Muscle of leg (tissue), 16 donors: ENCODE measurements at places on chromosomes 13 and 19. TPM values are rescaled to one million over a fixed set of nuclear protein-coding genes. Genes with fewer than 3 reads are reported as not detected.

CTXN1 gene
- polyA plus RNA-seq, result 4.7 TPM

IFNL4 gene
- not detected for polyA plus RNA-seq

CEACAM16 gene
- polyA plus RNA-seq, result 0.58 TPM

WTIP gene
- 16.5 TPM for polyA plus RNA-seq

MEDAG gene
- polyA plus RNA-seq, result 9.3 TPM

PSPC1 gene
- 44.5 TPM for polyA plus RNA-seq

KCNN4 gene
- polyA plus RNA-seq, result 1.1 TPM

DNA sequence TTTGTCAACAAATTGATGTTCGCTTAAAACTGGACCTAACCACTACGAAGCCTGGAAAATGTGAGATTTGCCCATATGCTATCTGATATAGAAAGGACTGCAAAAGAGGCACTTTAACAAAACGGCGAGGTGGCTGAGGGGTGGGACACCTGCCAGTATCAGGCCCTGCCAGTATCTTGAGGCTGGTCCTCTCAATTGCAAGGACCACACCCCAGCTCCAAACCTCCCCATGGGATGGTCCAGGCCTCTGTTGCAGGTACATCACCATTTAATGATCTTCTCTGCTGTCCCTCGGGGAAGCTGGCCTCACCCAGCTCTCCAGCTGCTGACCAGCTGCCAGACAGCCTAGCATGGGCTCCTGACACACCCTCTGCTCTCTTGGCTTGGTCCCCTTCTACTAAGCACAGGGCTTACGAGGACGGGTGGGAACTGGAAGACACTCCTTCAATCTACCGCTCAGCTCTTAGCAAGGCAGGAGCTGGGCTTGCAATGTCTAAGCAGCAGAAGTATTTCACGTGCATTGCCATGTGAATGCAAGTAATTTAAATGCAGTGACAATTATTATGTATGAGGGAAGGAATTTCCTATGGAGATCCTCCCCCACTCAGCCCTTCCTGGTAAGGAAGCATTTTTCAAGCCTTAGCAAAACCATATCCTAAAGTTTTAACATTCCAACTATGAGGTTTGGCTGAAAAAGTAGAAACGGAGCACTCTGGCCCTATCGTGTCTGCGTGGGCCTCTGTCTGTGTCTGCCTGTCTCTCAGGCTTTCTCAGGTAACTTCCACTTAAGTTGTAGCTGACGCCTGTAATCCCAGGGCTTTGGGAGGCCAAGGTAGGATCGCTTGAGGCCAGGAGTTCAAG lies 63.9 kb downstream of the LATS2 start:
- peak; percentile 91 for DNase-seq

DNA sequence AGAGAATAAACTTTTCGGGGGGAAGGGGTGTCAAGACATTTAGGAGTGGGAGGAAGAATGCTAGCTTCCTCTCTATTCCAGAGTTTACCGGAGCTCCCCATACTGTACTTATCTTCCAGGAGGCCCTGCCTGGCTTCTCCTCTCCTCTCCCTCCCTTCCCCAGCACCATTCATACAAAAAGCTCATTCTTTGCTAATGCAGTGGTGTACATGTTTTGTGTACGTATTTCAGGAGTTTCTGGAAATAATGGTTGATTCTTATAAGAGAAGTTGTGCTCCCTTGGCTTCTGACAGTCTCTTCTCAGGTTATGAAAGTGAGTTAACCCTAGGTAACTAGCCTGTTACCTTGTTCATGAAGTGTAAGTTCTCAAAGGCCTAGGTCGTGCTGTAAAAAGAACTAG lies 7.1 kb downstream of the SAMD4B start:
- DNase-seq, result no peak

GRCh38 chr19:2145831-2146241 lies 5.5 kb downstream of the AP3D1 start:
- DNase-seq, result peak; percentile 13

DNA sequence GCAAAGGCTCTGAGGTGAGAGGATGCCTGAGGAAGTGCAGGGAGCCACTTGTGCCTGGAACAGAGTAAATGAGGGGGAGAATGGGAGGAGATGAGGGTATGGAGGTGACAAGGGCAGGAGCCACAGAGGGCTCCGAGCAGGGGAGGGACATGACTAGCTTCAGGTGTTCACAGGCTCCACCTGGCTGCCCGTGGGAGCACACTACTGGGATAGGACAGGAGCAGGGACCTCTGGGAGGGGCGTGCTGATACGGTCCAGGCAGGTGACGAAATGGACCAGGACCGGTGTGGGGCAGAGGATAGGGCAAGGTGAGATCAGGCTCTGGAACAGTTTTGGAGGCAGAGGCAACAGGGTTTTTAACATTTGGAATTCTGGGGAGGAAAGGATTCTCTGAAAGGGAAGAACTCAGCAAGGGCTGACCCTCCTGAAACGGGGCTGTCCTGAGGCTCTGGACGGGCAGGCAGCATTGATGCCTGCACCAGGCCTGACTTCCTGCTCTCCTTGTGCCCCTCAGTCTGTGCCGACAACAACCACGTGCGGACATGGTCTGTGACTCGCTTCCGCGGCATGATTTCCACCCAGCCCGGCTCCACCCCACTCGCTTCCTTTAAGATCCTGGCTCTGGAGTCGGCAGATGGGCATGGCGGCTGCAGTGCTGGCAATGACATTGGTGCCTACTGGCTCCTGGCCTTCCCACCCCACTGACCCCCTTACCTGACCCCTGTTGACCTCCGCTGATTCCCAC lies 11.6 kb downstream of the SHKBP1 start:
- no peak for DNase-seq

GRCh38 chr13:39407786-39408185 lies 195.2 kb downstream of the LHFPL6 start:
- DNase-seq, result no peak

DNA sequence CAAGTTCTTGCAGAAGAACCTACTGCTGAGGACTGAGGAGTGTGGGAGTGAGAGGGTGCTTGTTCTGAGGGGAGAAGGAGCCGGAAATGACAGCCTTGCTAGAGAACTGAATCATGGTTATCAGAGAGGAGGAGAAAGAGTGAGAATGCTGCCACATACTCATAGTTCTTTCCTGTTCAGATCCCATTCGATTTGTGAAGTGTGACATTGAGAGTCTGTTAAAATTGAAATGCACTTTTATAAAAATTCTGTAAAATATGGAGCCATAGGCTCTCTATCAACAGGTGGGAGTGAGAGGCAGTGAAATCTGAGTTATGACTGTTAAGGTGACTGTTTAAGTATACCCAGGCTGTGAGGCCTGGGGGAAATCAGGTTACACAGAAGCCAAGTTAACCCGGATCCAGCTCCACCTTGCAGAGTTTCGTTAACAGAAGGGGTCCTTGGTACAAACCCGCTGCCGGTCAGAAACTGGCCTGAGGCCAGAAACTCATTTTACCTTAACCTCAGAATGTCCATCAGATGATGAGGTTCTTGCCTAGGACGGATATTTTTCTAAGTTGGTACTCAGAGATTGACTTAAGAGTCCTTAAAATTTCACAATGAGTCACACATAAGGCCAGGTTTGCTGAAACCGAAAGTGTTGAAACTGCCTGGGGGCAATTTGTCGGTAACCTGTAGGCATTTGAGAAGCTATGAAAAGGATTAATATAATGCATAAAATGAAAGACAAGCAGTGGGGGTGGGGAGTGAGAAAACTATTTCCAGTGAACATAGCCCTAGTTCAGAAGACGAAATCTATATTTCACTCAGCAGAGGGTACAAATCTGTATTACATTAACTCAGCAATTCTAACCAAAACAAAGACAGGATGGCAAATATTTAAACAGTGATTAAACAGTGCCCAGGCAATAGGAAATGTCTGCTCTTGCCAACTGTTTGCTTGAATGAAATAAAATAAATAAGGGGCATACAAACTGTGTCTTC lies 350.5 kb downstream of the KCNRG start:
- DNase-seq, result no peak

GRCh38 chr19:18669524-18669817 lies 14.0 kb upstream of the CRTC1 start:
- no peak for DNase-seq

DNA sequence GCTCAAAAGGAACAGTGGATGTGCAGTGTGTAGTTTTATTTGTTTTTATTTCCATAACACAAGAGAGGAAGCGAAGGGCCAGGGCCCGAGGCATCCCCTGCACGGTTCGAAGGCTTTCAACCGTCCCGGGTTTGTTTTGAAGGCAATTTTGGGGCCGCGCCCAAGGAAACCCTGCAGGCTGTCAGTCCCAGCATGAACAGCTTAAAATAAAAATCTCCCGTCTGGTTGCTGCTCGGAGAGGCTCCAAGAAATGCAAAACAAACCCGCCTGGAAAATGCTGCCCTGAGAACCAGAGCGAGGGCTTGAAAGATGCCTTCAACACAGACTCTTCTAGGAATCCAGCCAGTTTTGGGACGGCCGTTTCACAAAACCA lies 16.0 kb downstream of the LSM4 start:
- DNase-seq, result peak; percentile 28

DNA sequence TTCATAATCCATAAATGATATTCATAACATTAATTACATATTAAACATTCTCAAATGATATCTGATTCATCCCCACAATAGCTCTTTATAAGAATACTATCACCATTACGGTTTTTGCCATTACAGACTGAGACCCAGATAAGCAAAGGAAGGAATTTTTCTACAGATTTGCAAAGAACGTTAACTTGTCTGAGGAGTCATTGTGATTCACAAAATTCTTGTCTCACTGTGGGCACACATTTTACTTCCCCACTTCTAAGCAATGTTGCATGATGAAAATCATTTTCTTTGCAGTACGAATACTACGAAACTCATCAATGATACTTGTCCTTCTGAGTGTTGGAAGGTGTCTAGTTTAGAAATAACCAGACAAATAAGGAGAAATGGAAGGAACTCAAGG lies 70.1 kb downstream of the NALCN start:
- DNase-seq, result no peak

DNA sequence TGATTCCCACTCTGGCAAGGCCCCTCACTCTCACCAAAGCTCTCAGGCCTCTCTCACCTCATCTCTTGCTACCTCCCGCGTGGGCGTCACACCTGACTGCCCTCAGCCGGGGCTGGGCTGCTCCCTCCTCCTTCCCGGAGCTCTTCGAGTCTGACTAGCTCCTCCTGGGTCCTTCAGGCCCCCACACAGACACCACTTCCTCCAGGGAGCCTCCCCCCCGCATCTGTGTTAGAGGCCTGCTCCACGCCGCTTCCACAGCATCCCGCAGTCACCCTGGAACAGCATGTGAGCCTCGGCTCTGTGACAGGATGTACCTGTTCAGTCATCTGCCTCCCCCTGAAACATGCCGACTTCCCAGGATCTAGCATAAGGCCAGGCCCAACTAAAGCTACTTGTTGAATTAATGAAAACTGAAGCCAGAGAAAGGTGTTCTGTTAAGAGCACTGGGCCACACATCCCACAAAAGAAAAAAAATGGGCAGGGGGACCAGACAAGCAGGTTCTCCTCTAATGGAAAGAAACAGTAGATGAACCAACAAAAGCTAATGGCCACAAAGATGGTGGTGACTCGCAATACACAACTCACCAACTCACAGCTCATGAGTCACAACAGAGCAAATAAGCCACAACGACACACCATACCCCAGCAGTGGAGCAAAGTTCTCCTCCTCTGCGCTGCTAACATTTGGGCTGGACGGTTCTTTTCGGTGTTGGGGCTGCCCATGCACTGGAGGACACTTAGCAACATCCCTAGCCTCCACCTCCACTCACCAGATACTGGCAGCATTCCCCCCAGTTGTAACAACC lies 3.0 kb downstream of the PPP6R1 start:
- no peak for DNase-seq

GRCh38 chr13:74299721-74300120 lies 165.5 kb upstream of the KLF12 start:
- DNase-seq, result peak; percentile 74

GRCh38 chr19:58479303-58479702 lies 3.2 kb downstream of the ZNF446 start:
- DNase-seq, result no peak
